Hematopoietic multipotent progenitor cell treated with erythropoietin and hydrocortisone succinate and interleukin-3 and kit ligand, for 6 days (in vitro differentiated cells): ENCODE measurements at places on chromosomes 13 and 19.

- no peak for DNase-seq
These were observed 4.9 kb downstream of the PRR12 start for GRCh38 chr19:49595819-49596404.

GRCh38 chr13:66723576-66723975 lies 506.6 kb downstream of the PCDH9 start:
- no peak for DNase-seq

- DNase-seq = peak; percentile 82
These were observed at the start of gene PPP1R13L for GRCh38 chr19:45404557-45405434. Gene PPP1R13L (minus strand): TSS chr19:45405069. CDS start chr19:45398318, 6,751 bp downstream.

DNA sequence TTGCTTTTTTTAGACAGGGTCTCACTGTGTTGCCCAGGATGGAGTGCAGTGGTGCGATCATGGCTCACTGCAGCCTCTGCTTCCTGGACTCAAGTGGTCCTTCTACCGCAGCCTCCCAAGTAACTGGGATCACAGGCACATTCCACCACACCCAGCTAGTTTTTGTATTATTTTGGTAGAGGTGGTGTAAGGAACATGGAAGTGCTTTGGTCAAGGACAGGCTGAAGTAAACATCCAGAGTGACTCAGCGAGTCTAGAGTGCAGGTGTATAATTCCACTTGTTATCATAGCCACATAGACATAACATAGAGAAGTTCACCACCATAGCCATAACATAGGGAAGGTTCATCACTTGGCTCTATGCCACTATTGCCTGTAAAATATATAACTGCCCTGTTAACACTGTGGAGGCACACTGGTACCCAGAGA lies 98.6 kb downstream of the RBM26 start:
- no peak for DNase-seq

DNA sequence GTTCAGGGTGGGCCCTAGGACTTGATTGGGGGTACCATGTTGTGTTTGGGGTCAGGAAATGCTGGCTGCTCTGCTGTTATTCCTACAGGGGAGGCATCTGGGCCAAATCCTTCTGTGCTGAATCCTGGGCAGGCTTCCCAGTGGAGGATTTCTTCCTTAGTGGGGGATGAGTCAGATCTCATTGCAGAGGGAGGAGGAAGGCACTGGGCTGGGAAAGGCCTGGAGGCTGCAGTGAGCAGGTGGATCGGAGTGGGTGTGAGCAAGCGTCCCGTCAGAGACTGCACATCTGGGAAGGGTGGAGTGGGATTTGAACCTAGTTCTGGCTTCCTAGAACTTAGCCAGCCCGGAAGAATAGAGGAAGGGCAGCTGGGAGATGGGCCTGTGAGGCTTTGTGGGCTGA lies 11.5 kb downstream of the CCDC124 start:
- no peak for DNase-seq

DNA sequence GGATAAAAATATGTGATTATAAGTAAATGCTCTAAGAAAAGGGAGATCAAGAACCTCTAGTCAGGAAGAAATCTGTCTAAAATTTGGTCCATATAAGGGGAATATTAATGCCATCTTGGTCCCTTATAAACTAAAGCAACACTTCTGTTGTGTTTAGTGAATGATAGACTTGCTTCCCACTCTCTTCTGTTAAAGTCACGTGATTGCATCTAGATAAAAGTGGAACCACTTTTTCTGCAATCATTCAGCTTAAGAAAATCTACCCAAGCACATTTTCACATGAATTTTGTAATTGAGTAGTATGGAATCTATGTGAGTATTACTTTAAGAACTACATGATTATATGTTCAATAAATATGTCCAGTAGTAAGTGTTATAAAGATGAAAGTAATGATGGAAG lies 782.9 kb upstream of the MIR17HG start:
- no peak for DNase-seq

DNA sequence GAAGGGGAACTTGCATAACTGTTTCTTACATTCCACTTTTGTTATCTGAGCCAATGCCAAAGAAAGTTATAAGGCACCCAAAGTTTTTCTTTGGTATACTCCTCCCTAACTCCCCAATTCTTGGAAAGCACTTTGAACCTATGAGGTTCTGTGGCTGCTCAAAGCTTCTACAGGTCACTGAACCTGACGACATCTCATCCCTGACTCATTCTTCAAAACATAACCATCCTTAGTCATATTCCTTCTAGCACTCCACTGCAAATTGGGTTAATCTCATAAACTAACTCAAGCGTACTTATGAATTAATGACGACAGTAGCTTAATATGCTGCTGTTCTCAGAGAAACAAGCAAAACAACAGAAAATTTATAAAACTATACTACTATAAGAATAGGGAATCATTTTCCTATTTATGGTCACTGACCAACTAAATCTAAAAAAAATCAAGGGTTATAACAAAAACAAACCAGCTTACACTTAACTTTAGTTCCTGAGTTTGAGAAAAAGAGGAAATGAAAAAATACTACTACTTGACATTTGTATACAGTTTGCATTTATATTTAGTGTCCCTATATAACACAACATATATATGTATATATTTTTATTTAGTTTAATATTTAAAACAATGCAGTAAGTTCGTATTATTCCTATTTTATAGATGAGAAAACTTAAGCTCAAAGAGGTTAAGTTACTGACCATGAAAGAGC lies 69.1 kb downstream of the CAB39L start:
- no peak for DNase-seq

DNA sequence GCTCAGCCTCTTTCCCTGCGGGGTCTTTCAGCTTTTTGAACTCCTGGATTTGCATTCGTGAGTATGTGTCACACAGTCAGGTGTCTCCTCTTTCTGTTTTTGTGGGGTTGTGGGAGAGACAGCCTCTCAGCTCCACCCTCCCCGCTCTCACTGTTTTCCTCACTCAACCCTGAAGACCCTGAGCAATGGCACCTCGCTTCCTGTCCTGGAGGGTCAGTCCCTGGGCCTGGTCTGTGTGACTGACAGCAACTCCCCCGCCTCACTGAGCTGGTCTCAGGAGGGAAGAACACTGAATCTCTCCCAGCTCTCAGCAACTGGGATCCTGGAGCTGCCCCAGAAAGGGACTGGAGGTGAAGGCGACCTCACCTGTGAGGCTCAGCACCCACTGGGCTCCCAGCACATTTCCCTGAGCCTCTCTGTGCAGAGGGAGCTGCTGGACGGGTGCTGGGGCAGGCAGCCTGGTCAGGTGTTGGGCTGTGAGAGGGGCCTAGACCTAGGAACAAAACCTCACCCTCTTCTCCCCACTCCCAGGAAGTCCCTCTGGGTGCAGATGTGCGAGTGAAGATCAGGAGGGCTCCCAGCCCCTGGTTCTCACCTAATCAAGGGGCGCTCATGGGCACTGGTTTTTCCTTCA lies 4.2 kb upstream of the SIGLEC7 start:
- DNase-seq = no peak

- no peak for DNase-seq
These were observed 38.0 kb downstream of the ARHGEF18 start for GRCh38 chr19:7386769-7387168.

- no peak for DNase-seq
These were observed 43.1 kb upstream of the ZNF681 start for GRCh38 chr19:23801803-23802202.

DNA sequence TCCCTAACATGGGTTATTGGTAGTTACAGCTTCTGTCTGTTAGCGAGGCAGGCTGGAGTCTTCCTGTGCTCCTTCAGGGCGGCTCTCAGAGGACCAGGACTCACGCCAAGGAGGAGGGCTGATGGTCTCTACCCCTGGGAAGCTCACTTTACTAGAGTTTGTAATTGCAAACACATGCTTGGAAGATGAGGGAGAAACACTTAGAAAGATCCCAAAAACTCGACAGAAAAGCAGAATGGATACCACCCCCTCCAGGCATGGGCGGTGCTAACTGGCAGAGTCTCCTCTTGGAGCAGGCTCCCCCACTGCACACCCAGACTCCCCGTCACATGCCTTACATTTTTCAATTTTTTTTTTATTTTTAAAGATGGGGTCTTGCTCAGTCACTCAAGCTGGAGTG lies 62.0 kb downstream of the PARP4 start:
- no peak for DNase-seq

GRCh38 chr13:112746044-112746443 lies 56.2 kb downstream of the ATP11A start:
- DNase-seq = no peak

GRCh38 chr13:27621116-27621365 lies 651 bp upstream of the POLR1D start:
- no peak for DNase-seq

DNA sequence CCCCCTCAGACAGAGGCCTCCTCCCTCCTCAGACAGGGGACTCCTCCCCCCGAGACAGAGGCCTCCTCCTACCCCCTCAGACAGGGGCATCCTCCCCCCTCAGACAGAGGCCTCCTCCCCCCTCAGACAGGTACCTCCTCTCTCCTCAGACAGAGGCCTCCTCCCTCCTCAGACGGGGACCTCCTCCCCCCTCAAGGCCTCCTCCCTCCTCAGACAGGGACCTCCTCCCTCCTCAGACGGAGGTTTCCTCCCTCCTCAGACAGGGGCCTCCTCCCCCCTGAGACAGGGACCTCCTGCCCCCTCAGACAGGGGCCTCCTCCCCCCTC lies 13.9 kb downstream of the C3 start:
- DNase-seq = no peak

DNA sequence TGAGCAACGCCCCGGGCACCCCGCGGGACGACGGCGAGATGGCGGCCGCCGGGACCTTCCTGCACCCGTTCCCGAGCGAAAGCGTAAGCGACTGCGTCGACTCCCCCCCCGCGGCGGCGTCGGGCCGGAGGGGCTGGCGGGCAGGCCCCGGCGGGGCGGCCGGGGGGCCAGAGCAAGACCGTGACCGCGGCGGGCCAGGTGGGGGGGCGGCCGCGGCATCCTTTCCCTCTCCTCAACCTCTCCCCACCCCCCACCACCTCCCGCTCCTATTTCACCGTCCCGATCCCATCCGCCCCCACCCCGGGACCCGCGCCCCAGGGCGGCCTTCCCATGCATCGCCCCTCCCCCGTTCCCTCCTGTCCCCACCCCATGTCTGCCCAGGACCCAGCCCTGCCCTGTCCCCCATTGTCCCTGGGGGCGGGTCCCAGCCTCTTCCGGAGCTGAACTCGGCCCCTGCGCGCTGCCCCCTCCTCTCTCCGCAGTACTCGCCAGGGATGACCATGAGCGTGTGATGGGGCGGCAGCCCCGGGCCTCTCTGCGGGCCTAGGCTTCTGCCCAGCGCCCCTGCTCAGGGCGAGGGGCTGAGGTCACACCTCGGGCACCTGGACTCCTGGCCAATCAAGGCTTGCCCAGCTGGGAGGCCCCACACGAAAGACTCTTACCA lies 4.1 kb downstream of the ISYNA1 start:
- peak; percentile 18 for DNase-seq

- DNase-seq = no peak
These were observed 9.9 kb downstream of the COL4A1 start for GRCh38 chr13:110297011-110297410.

- no peak for DNase-seq
These were observed 107.0 kb upstream of the MCF2L start for GRCh38 chr13:112861876-112862615.

DNA sequence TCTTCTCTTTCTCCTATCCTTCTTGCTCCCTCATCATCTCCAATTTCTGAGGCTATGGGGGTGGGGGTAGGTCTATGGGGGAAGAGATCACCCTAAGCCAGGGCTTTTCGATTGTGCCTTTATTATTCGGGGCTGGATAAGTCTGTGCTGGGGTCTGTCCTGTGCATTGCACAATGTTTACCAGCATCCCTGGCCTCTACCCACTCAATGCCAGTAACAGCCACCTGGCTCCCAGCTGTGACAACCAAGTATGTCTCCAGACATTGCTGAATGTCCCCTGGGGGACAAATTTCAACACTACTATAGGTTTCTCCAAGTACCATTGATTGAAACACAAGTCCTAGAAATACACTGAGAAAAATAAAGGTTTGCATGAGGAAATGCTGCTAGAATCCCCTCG lies 13.2 kb downstream of the CBY2 start:
- DNase-seq = no peak

DNA sequence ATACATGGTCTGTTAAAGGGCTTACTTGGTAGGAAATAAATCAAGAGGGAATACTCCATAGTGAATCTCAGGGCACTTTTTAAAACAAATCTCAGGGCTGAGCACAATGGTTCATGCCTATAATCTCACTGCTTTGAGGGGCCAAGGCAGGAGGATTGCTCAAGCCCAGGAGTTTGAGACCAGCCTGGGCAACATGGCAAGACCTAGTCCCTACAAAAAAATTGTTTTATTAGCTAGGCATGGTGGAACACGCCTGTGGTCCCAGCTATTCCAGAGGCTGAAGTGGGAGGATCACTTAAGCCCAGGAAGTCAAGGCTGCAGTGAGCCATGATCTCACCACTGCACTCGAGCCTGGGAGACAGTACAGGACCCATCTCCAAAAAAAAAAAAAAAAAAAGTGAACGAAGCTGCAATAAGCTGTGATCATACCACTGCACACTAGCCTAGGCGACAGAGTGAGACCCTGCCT lies 25.2 kb downstream of the ABCC4 start:
- no peak for DNase-seq

DNA sequence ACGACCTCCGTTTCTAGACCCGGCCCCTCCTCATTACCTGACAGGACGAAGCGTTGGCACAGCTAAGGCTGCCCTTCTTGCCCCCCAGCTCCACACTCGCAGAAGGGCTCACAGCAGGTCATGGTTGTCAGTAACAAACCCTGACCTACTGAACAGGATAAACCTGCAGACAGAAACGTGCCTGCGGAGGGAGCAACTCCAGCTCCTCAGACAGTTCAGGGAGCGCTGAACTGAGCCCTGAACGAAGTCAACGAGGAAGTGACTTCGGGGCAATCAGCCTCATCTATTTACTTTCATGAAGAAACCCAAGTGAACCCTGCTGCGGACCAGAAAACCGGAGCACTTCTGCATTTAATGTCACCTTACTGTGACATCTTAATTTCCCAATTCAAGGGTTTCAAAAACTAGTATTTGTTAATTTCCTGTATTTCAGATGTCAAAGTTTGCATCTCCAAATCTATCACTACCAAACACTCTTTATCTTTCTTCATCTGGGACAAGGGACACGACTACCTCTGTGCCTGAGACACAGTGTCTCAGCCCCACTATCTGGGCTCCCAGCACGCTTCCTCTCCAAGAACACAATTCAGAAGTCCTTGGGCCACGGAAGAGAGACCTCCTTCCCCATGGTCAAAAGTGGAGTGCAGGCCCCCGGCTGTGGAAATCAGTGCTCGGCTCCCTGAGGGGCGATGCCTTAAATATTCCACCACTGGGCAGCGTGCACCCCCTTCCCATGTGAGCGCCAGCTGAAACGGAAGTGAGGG lies 40.2 kb downstream of the CARS2 start:
- peak; percentile 63 for DNase-seq

DNA sequence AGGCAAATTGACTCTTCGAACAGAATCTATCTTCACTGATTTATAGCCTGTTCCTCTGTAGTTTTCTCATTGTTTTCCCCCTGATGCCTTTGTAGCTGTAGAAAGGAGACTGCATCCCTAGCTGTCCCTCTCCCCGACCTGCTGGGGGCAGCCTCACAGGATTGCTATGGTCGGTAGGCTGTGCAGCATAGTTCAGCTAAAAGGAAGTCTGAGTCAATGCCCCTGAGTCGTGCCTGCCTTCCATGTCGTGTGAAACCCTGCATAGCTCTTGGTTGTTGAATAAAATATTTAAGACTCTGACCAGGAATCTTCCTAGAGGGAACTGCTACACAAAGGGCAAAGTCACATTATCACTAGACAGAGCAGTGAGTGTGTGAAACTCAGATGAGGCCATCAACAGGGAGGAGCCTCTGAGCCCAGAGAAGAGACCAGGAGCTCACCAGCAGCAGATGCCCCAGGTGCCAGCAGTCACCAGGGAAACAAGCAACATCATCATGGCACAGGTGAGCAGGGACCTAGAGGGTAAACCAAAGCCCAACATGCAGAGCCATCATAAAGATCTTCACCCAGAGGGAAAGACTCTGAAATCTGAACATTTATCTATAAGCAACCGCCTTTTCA lies 108.4 kb upstream of the NBEA start:
- DNase-seq = no peak
